ENCODE measurements at places on chromosomes 7 and 10.

DNA sequence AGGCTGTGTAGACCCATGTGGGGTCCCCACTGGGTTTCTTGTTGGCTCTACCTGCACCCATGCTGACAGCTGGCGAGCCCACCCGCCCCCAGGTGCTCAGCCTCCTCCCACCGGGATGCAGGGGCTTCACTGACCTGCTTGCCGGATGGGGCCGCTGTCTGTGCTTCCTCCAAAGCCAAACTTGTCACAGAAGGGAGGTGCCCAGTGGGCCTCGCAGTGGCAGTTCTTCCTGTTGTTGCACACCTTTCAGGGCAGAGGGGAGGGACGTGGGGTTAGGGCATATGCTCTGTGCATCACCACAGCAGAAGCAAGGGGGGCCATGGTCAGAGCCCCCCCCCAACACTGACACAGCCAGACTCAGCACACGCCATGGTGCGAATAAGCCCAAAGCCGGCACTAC lies 146.5 kb downstream of the FANK1 start:
- DNase-seq, result no peak

- no peak for DNase-seq
Measured at GRCh38 chr7:66727058-66727457, 13.5 kb upstream of the RABGEF1 start.

DNA sequence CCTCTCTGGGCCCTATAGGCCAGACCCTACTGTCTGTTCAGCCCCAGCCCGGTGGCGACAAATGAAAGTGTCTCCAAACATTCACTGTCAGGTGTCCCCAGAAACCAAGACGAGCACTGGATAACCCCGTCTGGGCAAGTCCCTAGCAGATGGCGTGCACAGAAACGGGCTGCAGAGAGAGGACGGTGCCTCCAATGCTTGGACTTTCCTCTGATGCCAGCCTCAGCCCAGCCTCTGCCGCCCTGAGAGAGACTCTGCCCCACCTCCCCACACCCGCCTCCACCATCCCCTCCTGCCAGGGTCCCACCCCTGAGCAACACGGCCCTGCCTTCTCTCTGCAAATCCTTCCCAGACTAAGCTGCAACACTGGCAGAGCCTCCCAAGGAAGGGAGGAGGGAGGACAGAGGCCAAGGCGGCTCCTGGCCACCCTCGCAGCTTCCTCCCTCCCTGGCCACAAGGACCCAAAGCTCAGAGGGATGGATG lies 7.4 kb upstream of the LFNG start:
- no peak for DNase-seq

- no peak for DNase-seq
Measured at GRCh38 chr10:80443531-80443974, 10.6 kb upstream of the TSPAN14 start.

Data from Peyer's patch (tissue), 4 donors.